NCI-H2081 treated with DMSO at 0.1 percent for 48 hours (cell line): ENCODE measurements at places on chromosomes 6 and 20.

DNA sequence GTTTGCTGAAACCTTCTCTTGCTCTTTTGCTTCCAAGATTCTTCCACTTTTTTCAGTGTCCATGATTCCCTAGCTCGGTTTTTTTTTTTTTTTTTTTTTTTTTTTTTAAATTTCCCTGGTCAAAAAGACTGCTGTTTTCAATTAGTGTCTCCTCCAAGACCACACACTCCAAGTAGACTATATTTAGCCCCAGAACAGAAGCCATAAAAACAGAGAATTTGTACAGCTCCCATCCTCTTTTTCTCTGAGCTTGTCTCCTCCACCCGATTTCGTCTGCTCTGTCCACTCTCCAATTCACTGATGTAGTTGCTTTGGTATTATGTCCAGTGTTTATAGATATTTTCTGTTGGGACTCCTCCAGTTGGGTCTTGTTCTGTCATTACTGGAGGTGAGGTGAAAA lies 37.6 kb downstream of the RSPH3 start:
- no peak for DNase-seq

- DNase-seq, result no peak
These were observed 199.0 kb downstream of the ARHGAP18 start for GRCh38 chr6:129510950-129511349.

- no peak for DNase-seq
These were observed 72.4 kb upstream of the BACH2 start for GRCh38 chr6:90369024-90369519.

- DNase-seq, result no peak
These were observed 129.8 kb downstream of the PREX1 start for GRCh38 chr20:48697845-48698491.

GRCh38 chr6:158506601-158507000 lies 53.3 kb upstream of the TMEM181 start:
- DNase-seq, result no peak

- DNase-seq, result no peak
These were observed 333.2 kb downstream of the SAMD5 start for GRCh38 chr6:147841547-147842148.

GRCh38 chr6:157123234-157123633 lies 200.1 kb downstream of the TMEM242 start:
- DNase-seq, result no peak

DNA sequence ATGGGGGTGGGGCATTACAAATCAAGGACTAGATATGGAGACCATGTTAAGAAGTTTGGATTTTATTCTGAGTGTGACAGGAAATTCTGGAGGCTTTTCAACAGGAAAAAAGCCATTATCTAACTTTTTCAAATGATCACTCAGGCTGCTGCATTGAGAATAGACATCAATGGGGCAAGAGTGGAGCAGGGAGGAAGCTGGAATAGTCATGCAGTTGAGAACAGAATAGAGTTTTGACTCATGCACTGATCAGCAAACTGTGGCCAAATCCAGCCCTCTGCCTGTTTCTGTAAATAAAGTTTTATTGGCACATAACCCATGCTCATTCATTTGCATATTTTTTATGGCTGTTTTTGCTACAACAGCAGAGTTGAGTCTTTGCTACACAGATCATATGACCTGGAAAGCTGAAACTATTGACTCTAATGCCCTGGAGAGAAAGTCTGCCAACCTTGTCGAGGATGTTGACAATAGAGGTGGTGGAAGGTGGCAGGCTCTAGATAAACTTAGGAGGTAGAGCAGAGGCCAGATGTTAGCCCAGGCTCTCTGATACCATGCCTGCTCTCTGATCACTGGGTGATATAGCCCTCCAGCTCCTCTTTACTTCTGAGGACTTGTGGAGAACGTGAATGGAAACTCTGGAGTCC lies 441.8 kb downstream of the PTPRT start:
- DNase-seq, result no peak

GRCh38 chr6:91886183-91886795 lies 1299.4 kb upstream of the MAP3K7 start:
- no peak for DNase-seq

DNA sequence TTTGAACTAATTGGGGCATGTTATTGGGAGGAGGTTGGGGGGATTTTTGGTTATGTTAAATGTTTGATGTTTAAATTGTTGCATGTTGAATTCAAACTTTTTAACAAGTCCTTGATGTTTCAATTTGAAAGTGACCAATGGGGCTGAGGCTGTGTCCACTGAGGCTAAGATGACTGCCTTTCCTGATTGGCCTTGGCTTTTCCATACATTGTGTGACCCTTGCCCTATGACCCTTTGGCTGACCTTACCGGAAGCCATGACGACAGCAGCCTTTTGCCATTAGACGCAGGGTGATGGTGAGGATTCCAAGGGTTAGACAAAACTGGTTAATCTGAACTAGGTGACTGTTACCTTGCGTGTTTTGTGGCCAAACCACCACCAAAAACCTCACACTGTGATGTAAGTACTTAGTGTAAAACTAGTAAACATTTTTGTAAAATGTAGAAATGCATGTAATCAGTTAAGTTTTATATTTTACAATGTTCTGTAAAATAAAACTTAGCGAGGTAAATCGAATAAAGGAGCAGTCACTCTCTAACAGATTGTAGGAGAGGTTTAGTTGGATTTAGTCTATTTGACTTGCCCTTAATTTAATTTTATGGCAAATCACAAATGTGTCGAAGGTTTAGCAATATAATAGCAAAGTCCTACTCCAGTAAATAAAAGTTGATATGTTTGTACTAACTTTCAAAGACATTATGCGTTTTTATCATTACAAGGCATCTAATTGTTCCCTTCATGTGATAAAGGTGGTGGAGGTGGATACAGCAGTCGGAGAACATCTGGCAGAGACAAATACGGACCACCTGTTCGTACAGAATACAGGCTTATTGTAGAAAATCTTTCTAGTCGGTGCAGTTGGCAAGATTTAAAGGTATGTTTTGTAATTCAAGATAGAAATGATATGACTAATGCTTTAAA lies 1.6 kb downstream of the SRSF6 start:
- no peak for DNase-seq

DNA sequence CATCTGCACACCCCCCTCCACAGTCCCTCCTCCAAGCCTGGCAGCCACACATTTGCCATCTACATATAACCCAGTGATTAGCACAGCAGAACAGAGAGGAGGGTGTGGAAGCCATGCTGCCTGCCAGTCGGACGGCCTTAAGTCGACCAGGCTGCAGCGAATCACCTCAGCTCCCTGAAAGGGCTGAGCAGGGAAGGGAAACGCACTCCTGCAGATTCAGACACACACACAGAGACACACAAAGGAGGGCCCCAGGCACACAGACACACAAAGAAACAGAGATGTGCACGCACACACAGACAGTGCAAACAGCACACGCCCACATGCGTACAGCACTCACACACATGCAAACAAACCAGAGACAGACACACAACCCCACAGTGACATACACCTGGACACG lies 11.2 kb upstream of the SIRPA start:
- no peak for DNase-seq

- no peak for DNase-seq
These were observed 45.9 kb downstream of the ASXL1 start for GRCh38 chr20:32404017-32404416.

GRCh38 chr6:80607811-80608391 lies 501.4 kb downstream of the BCKDHB start:
- DNase-seq, result no peak

DNA sequence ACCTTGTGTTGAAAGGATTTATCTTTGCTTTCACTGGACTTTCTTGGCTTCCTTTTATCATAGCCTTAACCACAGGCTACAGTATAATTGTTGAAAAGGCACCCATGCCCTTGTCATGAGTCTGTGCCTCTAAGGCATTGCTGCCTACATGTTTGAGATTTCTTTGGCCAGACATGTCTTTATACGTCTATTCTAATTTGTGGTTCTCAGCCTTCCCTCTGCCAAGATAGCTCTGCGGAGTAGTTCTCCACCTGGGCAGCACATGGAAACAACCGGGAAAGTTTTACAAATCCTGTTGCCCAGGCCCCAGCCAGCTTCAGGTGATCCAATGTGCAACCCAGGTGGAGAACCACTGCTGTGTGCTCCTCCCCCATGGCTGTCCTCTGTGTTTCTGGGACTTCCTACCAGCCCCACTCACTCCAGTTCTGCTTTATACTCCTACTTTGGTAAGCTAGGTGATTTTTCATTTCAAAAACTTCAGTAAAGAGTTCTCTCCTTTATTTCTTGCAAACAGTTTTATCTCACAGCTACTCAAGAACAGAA lies 159.6 kb upstream of the MYLIP start:
- DNase-seq, result no peak

DNA sequence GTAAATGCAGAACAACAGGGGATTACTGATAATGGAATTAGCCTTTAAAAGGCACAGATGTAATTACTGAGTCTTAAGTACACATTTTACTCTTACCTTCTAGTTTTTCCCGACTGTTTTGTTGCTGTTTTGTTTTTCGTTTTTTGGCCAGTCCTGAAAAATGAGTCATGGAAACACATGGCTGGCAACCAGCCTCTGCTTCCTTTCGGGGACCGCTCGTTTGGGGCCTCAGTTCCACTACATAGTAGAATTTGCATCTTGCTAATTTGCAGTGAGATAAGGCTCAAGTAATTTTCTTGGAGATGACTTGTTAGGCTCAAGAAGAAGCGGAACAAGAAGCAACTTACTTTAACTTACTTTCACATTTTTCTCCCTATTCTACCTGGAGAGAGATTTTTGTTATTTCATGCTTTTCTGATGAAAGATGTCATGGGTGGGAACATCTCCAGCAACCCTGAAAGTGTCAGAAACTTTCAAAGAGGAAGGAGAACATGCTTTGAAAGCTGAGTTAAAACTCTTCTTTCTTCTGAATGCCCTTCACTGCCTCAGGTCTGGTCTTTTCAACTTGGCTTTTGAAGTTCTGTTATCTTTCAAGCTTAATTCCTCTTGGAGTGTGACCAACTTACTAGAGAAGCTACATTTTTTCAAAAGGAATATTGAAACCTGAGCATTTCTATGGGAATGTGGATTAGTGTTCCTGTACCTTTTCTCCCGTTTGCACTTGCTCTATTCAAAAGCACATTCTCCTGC lies 71.5 kb upstream of the HDAC2 start:
- no peak for DNase-seq

GRCh38 chr6:44456070-44456965 lies 68.8 kb downstream of the CDC5L start:
- no peak for DNase-seq

DNA sequence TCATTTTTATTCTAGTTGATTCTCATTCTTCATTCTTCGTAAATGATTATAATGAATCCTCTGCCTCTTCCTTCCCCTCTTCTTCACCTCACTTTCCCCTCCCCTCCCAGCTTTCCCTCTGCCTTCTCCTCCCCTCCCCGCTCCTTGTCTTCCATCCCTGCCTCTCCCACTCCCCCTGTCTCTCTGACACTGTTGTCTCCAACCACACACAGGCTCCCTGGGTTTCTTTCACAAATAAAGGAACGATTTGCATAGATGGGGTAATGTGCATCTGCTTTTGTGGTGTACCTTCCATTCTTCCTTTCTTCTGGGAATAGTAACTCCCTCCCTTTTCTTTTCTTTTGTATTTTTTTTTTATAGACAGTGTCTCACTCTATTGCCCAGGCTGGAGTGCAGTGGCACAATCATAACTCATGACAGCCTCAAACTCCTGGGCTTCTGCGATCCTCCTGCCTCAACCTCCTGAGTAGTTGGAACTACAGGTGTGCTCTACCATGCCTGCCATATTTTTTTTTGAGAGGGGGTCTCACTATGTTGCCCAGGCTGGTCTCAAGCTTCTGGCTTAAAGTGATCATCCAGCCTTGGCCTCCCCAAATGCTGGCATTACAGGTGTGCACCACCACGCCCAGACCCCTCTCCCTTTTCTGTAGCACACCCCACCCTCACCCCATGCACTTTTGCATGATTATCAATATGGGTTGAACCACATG lies 318.6 kb downstream of the PRKN start:
- no peak for DNase-seq

DNA sequence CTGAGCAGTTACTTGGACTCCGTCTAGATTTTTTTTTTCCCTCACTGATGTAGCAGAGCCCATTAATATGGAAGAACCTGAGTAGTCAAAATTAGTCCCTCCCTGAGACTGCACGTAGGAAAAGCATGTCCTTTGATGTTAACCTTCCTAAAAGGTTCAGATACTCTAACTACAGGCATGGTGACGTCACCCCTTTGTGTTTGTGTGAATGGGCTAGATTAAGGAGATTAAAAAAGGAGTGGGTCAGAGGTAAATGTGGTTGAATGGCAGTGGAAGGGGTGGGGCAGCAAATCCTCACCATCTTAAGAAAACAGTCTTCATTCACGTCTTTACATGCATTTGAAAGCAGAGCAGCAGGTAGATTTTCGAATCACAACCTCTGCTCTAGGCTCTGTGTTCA lies 521.1 kb downstream of the TFAP2B start:
- DNase-seq, result no peak

GRCh38 chr6:54515013-54515412 lies 206.8 kb downstream of the TINAG start:
- peak; percentile 22 for DNase-seq

GRCh38 chr6:163468738-163469137 lies 54.2 kb downstream of the QKI start:
- no peak for DNase-seq

- DNase-seq, result no peak
These were observed 425.1 kb downstream of the UTRN start for GRCh38 chr6:144710207-144710606.

- no peak for DNase-seq
These were observed 311.5 kb downstream of the LAMA2 start for GRCh38 chr6:129194306-129194941.

DNA sequence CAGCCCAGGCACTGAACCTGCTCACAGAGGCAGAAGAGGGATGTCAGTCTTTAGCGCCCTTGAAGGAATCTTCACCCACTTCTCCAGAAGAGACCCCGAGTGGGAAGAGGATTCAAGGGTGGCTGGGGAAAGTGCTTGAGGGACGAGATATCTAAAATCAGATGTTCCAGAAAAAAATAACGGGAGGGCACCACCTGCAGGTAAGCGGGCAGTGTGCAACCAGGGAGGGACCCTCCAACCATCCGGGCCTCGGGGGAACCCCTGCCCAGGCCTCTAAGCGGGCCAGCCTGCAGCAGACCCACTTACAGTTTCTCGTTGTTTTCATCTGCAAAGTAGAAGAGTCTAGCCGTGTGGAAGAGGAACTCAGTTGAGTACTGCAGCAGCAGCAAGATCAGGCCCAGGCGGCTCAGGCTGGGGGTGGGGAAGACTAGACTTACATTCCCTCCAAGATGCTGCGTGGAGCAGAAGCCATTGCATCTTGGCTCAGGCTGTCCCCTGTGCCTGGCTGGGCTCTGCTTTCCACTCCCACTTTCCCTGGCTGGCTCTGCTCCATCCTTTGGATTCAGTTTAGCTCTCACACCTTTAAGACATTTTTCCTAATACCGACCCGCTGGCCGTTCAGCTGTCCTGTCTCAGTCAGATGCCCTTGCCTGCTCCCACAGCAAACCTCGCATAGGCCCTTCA lies 71.0 kb downstream of the TRAM2 start:
- no peak for DNase-seq
